Cardiac fibroblast (primary cell): ENCODE measurements at places on chromosomes 3 and 15.

GRCh38 chr15:67177752-67178151 is 76.7 kb downstream of the AAGAB start:
- DNase-seq, result peak; percentile 62

DNA sequence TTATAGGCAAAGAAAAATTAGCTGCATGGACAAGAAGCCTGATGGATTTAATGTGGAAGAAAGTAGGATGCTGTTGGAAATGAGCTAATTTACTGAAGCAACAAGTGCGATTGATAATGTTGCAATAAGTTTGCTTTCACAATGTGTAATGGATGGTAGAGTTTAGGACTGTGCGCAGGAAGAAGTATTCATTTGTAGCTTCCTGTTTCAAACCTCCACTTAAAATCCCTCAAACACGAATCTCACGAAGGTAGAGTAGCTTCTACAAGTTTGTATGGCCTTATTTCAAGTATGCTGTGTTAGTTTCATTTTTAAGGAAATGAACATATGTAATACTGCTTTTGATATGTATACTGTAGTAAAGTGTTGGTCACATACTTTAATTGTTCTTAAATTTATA is 42.3 kb downstream of the KCNH8 start:
- DNase-seq, result no peak

DNA sequence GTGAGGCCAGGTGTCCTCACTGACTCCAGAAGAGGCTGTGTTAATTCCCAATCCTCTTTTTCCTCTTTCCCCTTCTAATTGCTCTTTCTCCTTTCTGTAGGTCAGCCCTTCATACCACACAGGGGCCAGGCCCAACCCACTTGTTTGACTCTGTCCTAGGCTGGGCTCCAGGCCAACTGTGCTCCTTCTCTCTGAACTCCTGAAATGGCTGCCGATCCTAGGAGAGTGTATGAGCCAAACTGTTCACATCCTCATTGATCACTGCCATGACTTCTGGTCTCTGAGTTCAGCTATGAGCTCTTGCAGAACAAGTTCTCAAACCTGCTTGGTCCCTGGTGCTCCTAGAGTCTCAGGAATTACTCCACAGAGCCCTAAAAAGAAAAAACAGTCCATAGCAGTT is 145.1 kb downstream of the VGLL4 start:
- DNase-seq, result peak; percentile 80

DNA sequence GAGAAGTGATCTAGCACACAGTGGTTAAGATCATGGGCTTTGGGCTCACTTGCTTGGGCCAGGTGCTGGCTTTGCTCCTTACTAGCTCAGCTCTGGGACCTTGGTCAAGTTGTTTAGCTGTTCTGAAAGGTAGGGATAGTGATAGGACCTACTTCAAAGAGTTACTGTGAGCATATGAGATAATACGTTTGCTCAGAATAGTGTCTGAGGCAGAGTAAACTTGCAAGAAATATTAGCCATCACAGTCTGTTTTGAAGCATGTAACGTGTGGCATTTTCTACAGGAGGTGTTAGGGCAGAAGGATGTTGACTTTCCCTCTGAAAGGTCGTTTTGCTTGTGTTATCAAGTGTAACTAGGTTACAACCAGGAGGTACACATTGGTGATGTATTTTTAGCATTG is 34.5 kb upstream of the NFKBIZ start:
- DNase-seq, result no peak
